NCI-H187 (cell line): ENCODE measurements at places on chromosomes 5 and 9.

GRCh38 chr5:68709239-68709638 is 384.6 kb upstream of the SLC30A5 start:
- no peak for DNase-seq

DNA sequence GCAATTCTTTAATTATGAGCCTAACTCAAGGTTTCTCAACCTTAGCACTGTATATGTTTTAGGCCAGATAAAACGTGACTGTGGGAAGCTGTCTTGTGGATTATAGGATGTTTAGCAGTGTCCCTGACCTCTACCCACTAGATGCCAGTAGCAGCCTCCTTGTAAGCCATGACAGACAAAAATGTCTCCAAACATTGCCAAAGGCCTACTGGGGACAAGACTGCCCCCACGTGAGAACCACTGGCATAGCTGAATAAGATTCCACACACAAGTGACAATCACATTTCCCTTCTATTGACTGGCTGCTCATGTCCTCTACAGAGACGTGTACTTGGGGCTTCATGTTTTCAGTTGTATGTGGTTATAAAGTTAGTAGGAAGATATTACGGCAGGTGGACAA is 55.4 kb downstream of the GOLM1 start:
- no peak for DNase-seq

GRCh38 chr9:118635416-118635815 is 733.8 kb downstream of the BRINP1 start:
- no peak for DNase-seq

DNA sequence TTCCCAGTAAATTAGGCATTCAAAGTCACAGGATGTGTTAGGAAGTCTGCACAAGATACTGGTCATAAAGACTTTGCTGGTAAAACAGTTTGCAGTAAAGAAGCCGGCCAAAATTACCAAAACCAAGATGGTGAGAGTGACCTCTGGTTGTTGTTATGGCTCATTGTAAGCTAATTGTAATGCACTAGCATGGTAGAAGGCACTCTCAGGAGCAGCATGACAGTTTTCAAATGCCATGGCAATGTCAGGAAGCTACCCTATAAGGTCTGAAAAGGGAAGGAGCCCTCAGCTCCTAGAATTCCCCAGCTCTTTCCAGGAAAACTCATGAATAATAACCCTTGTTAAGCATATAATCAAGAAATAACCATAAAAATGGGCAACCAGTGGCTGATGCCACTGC is 64.3 kb upstream of the TNC start:
- DNase-seq, result no peak

GRCh38 chr5:88552426-88552825 is 283.8 kb upstream of the TMEM161B start:
- no peak for DNase-seq

GRCh38 chr9:89418882-89419640 is 78.9 kb downstream of the SEMA4D start:
- no peak for DNase-seq

- DNase-seq, result no peak
Measured at GRCh38 chr5:56914678-56915077, 5.3 kb downstream of the SETD9 start.

- DNase-seq, result no peak
Measured at GRCh38 chr5:40499518-40500273, 180.0 kb upstream of the PTGER4 start.

GRCh38 chr9:108412755-108413154 is 443.0 kb downstream of the ACTL7B start:
- DNase-seq, result no peak

- no peak for DNase-seq
Measured at GRCh38 chr9:134994926-134995791, 77.4 kb upstream of the FCN1 start.

GRCh38 chr5:76358-77169 is 15.4 kb upstream of the PLEKHG4B start:
- no peak for DNase-seq

DNA sequence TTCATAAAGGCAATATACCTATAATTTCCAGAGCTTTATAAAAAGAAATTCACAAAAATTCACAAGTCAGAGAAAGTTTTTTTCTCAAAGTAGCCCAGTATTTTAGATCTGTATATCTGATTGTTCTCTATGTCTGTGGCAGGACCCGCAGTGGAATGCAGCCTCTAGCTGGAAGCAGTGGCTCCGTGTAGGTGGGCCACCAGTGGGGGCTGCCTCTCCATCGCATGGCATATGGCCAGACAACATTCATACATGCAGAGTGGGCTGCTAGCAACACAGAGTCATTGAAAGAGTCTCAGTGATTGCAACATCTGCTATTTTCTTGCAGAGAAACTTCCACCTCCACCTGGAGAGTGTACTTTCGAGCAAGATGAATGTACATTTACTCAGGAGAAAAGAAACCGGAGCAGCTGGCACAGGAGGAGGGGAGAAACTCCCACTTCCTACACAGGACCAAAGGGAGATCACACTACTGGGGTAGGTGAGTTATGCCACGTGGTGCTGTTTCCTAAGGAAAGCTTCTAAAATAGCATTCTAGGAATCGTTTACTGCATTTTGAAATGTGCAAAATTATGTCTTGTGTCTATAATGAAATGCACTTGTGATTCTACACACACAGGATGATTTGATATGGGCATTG is 88.5 kb upstream of the SMC5 start:
- DNase-seq, result no peak

GRCh38 chr5:1958211-1959010 is 75.7 kb upstream of the IRX4 start:
- DNase-seq, result no peak

DNA sequence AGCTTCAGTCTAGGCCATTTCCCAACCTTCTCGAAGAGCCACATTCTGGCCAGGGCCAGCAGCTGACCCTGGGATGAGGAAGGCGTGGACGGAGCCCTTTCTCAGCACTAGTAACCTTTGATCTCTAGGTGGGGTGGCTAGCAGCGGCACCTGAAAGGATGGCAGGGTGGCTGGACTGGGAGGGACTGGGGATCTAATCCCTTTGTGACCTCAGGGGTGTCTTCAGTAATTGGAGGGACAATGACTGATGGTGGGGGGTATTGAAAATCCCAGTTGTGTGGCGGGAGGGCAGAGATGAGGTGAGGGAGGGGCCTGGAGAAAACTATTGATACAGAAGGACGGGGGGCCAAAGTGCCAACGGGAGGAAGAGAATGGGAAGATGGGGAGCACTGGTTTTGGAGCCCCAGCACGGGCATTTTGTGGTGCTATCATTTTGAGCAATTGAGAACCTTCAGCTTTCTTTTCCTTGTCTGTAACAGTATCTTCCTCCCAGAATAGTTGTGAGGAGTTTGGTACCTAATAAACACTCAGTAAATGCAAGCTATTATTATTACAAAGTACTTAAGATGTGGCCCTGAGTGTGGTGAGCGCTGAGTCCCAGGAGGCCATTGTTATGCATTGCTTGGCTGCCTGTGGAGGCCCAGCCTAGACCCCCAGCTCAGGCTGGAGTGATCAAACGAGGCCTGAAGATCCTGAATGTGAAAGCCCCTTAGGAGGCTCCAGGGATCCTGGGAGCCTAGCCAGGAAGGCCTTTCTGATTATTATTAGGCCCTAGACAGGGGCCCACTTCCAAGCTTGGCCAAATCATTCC is 37.3 kb upstream of the UBE2D2 start:
- DNase-seq, result no peak

DNA sequence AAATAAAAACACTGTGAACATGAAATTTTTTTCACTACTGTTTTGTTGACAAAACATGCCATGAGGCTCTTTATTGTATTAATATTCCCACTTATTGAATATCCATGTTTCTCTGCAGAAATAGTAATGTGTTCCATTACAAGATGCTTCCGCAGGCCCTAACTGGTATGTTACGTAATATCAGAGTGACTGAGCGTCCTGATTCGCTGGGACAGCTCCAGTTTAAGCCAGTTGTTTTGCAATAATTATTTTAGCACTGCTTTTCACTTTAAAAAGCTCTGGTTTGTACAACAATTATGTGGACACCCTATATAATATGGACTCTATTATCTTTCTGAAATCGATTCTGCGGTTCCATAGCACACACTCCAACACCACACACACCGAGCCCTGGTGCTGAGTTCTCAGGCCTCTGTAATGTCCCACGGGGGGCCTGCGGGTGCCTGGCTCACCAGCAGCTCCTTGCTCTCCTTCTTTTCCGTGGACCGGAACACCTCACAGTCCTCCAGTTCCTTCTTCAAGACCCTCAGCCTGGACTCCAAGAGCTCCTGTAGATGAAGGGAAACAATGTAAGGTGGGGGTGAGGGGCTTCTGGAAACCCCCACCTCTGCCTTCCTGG is 1.8 kb downstream of the TRIM7 start:
- no peak for DNase-seq

DNA sequence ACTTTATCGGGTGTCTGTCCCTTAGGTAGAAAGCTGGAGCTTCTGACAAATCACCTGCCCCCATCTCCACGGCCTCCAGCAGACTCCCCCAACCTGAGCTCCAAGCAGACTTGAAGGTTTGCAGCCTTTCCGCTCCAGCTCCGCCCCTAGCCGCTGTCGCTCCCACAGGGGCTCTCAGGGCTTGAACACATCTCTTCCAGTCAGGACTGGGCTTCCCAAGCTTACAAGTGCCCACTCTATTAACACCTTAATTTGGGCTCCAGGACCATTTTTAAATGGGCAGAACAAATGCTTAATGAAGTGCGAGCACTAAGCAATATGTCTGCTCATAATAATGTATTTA is 17.2 kb upstream of the SLC25A51 start:
- DNase-seq, result no peak

DNA sequence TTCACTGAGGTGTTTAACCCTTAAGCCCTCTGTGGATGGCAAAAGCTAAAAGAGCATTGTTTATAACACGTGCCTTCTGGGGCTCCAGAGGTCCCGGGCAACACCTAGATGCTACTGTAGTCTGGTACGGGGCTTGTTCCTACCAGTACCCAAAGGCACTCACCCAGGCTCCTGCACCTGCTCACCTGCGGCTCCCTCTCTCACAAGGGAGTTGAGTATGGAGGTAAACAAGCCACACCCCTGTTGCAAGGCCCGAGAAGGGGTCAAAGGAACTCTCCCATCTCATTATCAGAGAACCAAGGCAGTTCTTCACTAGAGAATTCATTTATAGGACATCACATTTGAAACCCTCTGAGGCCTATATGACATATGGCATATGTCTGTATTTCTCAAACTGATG is 53.4 kb upstream of the IL6ST start:
- peak; percentile 37 for DNase-seq

DNA sequence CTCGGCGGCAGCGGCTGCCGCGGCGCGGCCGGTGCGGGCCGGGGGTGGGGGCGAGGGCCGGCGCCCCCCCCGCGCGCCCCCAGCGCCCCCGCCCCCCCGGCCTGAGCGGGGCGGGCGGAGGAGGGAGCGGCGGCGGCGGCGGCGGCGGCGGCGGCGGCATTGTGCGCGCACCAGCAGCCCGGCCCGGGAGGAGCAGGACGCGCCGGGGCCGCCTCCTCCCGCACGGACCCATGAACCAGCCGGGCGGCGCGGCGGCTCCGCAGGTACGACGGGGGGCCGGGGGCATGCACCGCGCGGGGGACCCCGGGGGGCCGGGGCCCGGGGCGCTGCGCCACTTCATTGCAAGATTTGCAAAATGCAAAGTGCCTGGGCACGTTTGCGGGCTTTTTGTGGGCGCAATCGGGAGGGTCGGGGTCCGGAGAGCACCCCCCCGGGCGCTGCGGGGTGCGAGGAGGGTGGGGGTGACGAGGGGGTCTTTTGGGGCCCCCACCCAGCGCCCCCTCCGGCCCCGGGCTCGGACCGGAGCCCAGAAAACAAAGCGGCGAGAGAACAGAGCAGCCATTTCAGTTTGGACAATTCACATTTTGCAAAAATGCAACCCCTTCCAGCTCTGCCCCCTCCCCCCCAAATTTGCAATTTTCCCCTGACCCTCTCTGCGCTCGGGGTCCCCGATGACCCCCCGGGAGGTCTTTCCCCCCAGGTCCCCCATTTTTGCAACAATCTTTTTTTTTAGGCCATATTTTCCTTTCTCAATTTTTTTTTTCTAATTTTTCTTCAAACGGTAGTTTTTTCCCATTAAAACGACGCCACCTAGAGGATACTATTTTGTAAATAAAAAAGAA is at the start of gene ZNF618:
TSS of gene ZNF618 (plus strand) at position 159 of the 842 bp plus-strand sequence. CDS start at position 231, 72 bp downstream.
- no peak for DNase-seq

- no peak for DNase-seq
Measured at GRCh38 chr9:89661391-89661949, 56.7 kb downstream of the GADD45G start.

DNA sequence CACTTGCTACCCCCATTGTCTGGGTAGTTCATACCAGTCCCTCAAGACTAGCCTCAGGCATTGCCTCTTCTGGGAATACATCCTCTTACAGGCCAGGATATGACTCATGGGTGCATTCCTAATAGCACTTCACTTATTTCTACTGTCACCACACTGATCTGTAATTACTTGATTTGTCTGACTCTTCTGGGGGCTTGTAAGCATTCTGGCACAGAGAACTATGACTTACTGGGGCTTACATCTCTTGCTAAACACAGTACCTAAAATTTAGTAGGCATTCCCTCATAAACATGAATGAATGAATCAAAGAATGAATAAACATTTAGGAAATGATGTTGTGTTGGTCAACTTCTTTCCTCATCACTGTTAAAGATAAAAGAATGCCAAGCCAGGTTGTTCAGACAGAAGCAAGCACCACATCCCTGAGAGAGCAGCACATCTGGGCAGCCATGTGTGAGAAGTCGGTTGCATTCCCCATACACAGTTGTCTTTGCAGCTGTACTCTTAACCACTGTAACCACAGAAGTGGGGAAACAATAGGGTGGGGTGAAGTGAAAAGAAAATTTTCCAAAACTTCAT is 27.6 kb downstream of the IL7R start:
- no peak for DNase-seq

GRCh38 chr9:16294133-16294770 is 576.2 kb downstream of the BNC2 start:
- no peak for DNase-seq

- no peak for DNase-seq
Measured at GRCh38 chr9:84829471-84829870, 159.9 kb downstream of the NTRK2 start.

GRCh38 chr5:109199289-109199688 is 210.5 kb downstream of the PJA2 start:
- DNase-seq, result no peak

DNA sequence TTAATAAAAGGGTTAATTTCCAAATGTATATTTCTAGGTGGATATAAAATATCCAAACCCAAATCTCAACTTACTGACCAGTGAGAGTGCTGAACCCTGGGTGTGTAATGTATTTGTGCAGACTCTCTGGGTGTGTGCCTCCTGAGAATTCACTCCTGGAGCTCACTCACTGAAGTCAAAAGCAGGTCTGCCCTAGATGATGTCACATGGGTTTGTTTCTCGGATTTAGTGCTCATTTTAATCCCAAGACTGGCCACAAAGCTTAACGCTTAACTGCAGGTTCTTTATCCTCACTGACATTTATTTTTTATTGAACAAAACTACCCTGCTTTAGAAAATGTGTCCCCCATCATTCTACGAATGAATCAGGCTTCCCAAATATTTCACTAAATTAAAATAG is 179.4 kb downstream of the PPP2R2B start:
- no peak for DNase-seq

DNA sequence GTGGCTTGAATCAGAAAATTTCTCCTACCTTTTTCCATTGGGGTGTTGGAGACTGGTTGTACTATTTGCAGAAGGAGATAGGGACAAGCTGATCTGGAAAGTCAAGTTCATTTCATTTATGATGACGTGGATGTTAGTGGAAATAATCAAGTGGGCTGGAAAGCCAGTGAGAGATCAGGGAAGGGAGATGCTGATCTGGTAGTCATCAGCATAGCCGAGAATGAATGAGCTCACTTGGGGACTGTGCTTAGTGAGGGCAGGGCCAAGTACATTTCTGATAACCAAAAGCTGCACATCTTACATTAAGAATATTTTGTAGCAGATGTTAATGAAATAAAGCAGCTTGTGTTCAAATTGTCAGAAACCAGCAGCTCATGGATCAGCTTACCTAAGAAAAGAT is 12.1 kb downstream of the MAN2A1 start:
- DNase-seq, result no peak

GRCh38 chr5:132029609-132030330 is 18.3 kb upstream of the ACSL6 start:
- DNase-seq, result no peak
